Adipose tissue (tissue), 3 donors: ENCODE measurements at places on chromosomes 5 and 9. TPM values are rescaled to one million over a fixed set of nuclear protein-coding genes. Genes with fewer than 3 reads are reported as not detected.

IRX4 gene
- polyA plus RNA-seq: not detected

SLC45A2 gene
- polyA plus RNA-seq: not detected

CAPSL gene
- polyA plus RNA-seq: not detected

STRBP gene
- 4.0 TPM for polyA plus RNA-seq

BRIX1 gene
- 7.0 TPM for polyA plus RNA-seq

EIF4EBP3 gene
- polyA plus RNA-seq: 32.4 TPM

OR1J2 gene
- polyA plus RNA-seq: not detected

CNTFR gene
- 174 TPM for polyA plus RNA-seq

FOXD4 gene
- polyA plus RNA-seq: 0.14 TPM

FBP2 gene
- polyA plus RNA-seq: 0.58 TPM

GAPT gene
- polyA plus RNA-seq: 1.0 TPM

COL15A1 gene
- polyA plus RNA-seq: 61.5 TPM

AGGF1 gene
- polyA plus RNA-seq: 8.7 TPM

DIAPH1 gene
- polyA plus RNA-seq: 33.4 TPM

PHF24 gene
- 0.19 TPM for polyA plus RNA-seq

ABL1 gene
- polyA plus RNA-seq: 75.0 TPM

SHISAL2B gene
- polyA plus RNA-seq: 0.27 TPM

TLX3 gene
- polyA plus RNA-seq: not detected

TERT gene
- 0.02 TPM for polyA plus RNA-seq

GPX8 gene
- 20.7 TPM for polyA plus RNA-seq

TUSC1 gene
- polyA plus RNA-seq: 29.5 TPM

SH3RF2 gene
- polyA plus RNA-seq: 3.0 TPM

ACTBL2 gene
- 0.01 TPM for polyA plus RNA-seq

KCNV2 gene
- not detected for polyA plus RNA-seq

RUSC2 gene
- polyA plus RNA-seq: 18.3 TPM

MAP1B gene
- polyA plus RNA-seq: 11.3 TPM

PCDHB15 gene
- 2.0 TPM for polyA plus RNA-seq

INSL6 gene
- polyA plus RNA-seq: not detected

S1PR3 gene
- polyA plus RNA-seq: 23.7 TPM

FOXD4L3 gene
- not detected for polyA plus RNA-seq

SPATA31A3 gene
- not detected for polyA plus RNA-seq

EFNA5 gene
- 0.74 TPM for polyA plus RNA-seq

TAS2R1 gene
- not detected for polyA plus RNA-seq

IL33 gene
- polyA plus RNA-seq: 93.9 TPM

PCAT7 gene
- 0.03 TPM for polyA plus RNA-seq

S100Z gene
- polyA plus RNA-seq: 0.03 TPM

ABO gene
- polyA plus RNA-seq: 1.3 TPM

NPR2 gene
- polyA plus RNA-seq: 18.3 TPM

C9orf153 gene
- 0.03 TPM for polyA plus RNA-seq

GFRA3 gene
- 0.56 TPM for polyA plus RNA-seq

TLR4 gene
- polyA plus RNA-seq: 13.8 TPM

LECT2 gene
- polyA plus RNA-seq: not detected

IFNB1 gene
- not detected for polyA plus RNA-seq

IFNA6 gene
- not detected for polyA plus RNA-seq

INSL4 gene
- not detected for polyA plus RNA-seq
